C1 segment of cervical spinal cord (tissue), 14 donors: ENCODE measurements at places on chromosomes 5 and 9.
A peak's percentile ranks its signal among the peaks of the same experiment; 100 is the strongest.

DNA sequence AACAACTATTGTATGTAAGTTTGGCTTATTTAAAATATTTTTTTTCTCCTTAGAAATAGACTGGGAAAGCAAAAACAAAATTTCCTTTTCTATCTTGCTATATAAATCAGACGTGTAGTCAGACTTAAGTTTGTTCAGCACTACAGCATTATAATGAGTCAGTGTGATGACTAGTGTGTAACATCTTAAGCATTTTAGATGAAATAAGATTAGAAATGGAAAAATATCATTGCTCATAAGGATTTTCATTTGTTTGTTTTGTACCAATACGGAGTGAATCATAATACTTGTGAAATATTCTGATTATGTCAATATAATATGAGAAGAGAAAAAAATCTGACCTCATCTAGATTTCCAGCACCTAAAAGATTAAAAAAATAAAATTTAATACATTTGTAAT is 64.7 kb upstream of the RICTOR start:
- DNase-seq, result no peak

GRCh38 chr5:41835645-41836044 is 34.6 kb downstream of the OXCT1 start:
- peak; percentile 23 for DNase-seq

- DNase-seq, result no peak
Observed at GRCh38 chr9:127136081-127136879, 13.8 kb upstream of the ANGPTL2 start.

GRCh38 chr5:115322729-115323128 is 26.3 kb upstream of the CCDC112 start:
- DNase-seq, result no peak

DNA sequence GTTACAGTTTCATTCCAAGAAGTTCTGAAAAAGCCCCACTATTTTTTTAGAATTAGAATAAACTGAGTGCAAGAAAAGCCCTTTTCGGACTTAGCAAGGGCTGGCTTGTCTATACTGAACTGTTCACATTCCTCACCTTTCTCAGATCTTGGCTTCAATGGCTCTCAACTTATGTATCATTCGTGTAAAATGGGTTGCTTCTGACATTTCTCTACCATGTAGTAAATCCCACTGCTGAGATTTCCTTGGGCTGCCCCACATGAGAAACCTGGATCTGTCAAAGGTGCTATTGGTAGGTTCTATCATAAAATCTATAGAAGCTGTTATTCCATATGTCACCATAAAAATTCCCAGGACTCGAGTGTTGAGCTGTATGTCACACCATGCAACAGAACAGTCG is 454.3 kb downstream of the CTNND2 start:
- DNase-seq, result no peak

DNA sequence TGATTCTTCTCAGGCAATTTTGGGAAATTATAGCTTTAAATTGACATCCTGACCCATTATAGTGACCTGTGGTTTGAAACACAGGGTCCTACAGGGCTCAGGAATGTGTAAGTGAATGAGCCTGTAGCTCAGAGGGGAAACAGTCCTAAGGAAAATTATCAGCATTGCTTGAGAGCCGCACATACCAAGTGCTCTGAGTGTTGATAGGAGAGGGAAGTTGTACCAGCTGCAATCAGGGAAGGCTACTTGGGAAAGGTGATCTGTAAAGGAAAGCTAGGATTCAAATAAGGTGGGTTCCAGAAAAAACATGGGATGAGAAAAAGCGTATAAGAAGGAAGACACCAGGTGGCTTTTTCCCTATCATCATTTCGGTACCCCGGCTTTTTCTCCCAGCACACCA is 4.4 kb upstream of the SLC25A51 start:
- DNase-seq, result no peak

DNA sequence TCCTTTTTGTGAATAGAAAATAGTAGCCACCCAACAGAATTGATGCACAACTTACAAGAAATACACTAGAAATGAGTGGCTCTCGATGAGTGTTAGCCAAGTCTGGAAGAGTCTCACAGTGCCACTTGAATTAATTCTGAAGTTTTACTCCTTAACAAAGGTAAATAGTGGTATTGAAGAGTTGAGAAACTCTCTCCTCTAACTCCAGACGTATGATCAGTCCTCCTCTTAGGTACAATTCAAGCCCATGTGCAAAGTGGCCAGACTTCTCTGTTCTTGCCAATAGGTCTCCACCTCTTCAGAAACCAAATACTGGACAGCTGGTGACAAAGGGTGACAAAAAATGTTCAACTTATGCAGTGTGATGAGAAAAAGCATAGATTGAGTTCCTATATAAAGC is 38.5 kb upstream of the ADAMTS16 start:
- no peak for DNase-seq

- no peak for DNase-seq
Observed at GRCh38 chr9:125343518-125344275, 82.1 kb downstream of the GAPVD1 start.
